ENCODE measurements at places on chromosomes 5 and 9.

GRCh38 chr9:135359764-135360163 lies 119.8 kb upstream of the PPP1R26 start:
- peaks cover 26% of the 10 kb centered on the region for H3K27me3 ChIP-seq
- H3K4me1 ChIP-seq = no peaks in the 10 kb centered on the region
- no peaks in the 10 kb centered on the region for H3K36me3 ChIP-seq
- DNase-seq = no peak
- H3K4me3 ChIP-seq = no peak overlapping the region

DNA sequence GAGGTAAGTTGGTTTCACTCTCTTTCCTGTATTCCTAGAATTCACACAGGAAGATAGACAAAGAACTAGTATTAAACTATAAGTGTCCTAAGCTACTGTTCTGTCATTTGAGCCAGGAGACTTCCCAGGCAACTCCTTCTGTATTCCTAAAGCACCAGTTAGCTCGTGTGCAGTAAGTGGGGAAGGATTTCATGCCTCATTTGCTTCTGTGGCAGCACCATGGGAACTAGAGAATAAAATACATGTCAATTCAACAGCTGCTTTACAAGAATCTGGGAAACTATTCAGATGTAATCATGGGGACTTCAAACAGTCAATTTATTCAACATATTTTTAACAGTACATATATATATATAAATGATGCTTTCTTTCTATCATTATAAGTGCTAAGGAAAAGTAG lies 762.3 kb downstream of the PRELID2 start:
- H3K27ac ChIP-seq = no peak overlapping the region
- no peaks in the 10 kb centered on the region for H3K36me3 ChIP-seq
- no peak overlapping the region for H3K4me3 ChIP-seq
- no peaks in the 10 kb centered on the region for H3K27me3 ChIP-seq
- H3K4me1 ChIP-seq = no peaks in the 10 kb centered on the region
- no peak for DNase-seq

- no peaks in the 10 kb centered on the region for H3K27me3 ChIP-seq
- no peaks in the 10 kb centered on the region for H3K4me1 ChIP-seq
- H3K4me3 ChIP-seq = peak overlapping the region; percentile 55
These were observed 438 bp downstream of the SOX30 start for GRCh38 chr5:157651623-157652376.

- H3K36me3 ChIP-seq = peaks cover 10% of the 10 kb centered on the region
- no peak overlapping the region for H3K4me3 ChIP-seq
- H3K27me3 ChIP-seq = no peaks in the 10 kb centered on the region
- H3K4me1 ChIP-seq = peaks cover 32% of the 10 kb centered on the region
- no peak for DNase-seq
These were observed 233.6 kb downstream of the SYK start for GRCh38 chr9:91034976-91035824.

GRCh38 chr5:176743136-176743861 lies 67.1 kb upstream of the UNC5A start:
- no peaks in the 10 kb centered on the region for H3K4me1 ChIP-seq
- H3K27ac ChIP-seq = no peak overlapping the region

DNA sequence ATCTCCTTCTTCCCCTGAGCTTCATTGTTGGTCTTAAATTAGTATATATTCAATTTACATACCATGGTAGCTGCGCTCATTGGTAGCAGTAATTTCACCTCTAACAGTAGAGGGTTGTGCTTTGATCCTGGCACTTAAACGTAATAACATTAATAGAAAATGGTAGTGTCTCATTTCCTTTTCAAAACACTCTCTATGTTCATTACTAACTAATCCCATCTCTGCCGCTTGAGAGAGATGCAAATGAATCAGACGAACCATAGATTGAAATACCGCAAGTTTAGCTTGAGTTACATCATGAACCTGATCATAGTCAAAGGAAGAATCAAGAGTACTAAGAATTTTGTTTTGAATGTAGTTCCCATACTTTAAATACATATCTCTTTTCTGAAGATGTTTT lies 2.2 kb downstream of the THBS4 start:
- H3K4me3 ChIP-seq = no peak overlapping the region
- H3K27ac ChIP-seq = no peak overlapping the region
- no peaks in the 10 kb centered on the region for H3K4me1 ChIP-seq
- no peaks in the 10 kb centered on the region for H3K36me3 ChIP-seq
- peaks cover 83% of the 10 kb centered on the region for H3K27me3 ChIP-seq

GRCh38 chr9:104903609-104904008 lies 24.3 kb downstream of the ABCA1 start:
- DNase-seq = no peak
- H3K4me1 ChIP-seq = no peaks in the 10 kb centered on the region
- no peak overlapping the region for H3K27ac ChIP-seq
- no peak overlapping the region for H3K4me3 ChIP-seq

GRCh38 chr5:159120446-159120845 lies 20.7 kb upstream of the EBF1 start:
- H3K4me1 ChIP-seq = peaks cover 13% of the 10 kb centered on the region
- no peak overlapping the region for H3K27ac ChIP-seq
- peaks cover 17% of the 10 kb centered on the region for H3K27me3 ChIP-seq
- no peaks in the 10 kb centered on the region for H3K36me3 ChIP-seq
- peak overlapping the region; percentile 11 for H3K4me3 ChIP-seq
- DNase-seq = no peak

DNA sequence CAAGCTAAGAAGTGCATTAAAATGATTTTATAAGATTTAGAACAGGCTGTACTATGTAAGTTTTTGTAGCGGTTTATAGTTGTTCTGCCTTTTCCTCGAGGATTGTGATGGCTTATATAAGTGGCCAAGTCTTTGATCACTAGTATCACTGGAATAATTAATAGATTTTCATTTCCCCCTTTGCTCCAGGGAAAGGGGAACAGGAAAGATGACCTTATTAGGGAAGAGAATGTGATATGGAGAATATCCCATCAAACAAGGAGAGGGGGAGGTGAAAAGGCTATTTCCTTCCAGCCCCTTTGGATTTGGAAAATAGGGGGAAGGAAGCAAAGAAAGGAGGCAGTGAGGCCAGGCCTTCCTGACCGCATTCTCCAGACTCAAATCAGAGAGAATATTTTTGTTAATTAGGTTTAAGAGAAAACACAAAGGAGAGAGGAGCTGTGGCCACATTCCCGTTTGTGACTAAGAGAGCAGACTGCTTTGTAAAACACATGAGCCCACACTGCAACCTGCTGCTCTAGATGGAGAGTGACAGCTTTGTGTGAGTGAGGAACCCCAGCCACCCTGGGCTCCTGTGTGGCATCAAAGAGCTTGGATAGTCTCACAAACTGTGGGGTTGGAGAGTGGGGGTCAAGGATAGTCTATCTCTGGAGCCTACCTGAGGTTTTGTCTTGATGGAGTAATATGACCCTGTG lies 359.5 kb downstream of the DTWD2 start:
- H3K4me1 ChIP-seq = no peaks in the 10 kb centered on the region
- DNase-seq = no peak
- no peaks in the 10 kb centered on the region for H3K27me3 ChIP-seq
- no peaks in the 10 kb centered on the region for H3K36me3 ChIP-seq
- no peak overlapping the region for H3K4me3 ChIP-seq
- H3K27ac ChIP-seq = no peak overlapping the region

GRCh38 chr9:86660146-86660943 lies 287.0 kb downstream of the GAS1 start:
- no peak overlapping the region for H3K4me3 ChIP-seq
- no peaks in the 10 kb centered on the region for H3K4me1 ChIP-seq
- H3K27ac ChIP-seq = no peak overlapping the region
- no peaks in the 10 kb centered on the region for H3K36me3 ChIP-seq

- no peak for DNase-seq
- no peak overlapping the region for H3K27ac ChIP-seq
- no peaks in the 10 kb centered on the region for H3K27me3 ChIP-seq
These were observed 79.9 kb downstream of the RGS3 start for GRCh38 chr9:113543296-113543981.

GRCh38 chr5:68253624-68254585 lies 38.3 kb downstream of the PIK3R1 start:
- peaks cover 17% of the 10 kb centered on the region for H3K36me3 ChIP-seq
- H3K27ac ChIP-seq = no peak overlapping the region

- H3K27me3 ChIP-seq = no peaks in the 10 kb centered on the region
- no peak for DNase-seq
- H3K36me3 ChIP-seq = no peaks in the 10 kb centered on the region
- no peak overlapping the region for H3K4me3 ChIP-seq
These were observed 7.2 kb upstream of the HOMER1 start for GRCh38 chr5:79521156-79521555.

DNA sequence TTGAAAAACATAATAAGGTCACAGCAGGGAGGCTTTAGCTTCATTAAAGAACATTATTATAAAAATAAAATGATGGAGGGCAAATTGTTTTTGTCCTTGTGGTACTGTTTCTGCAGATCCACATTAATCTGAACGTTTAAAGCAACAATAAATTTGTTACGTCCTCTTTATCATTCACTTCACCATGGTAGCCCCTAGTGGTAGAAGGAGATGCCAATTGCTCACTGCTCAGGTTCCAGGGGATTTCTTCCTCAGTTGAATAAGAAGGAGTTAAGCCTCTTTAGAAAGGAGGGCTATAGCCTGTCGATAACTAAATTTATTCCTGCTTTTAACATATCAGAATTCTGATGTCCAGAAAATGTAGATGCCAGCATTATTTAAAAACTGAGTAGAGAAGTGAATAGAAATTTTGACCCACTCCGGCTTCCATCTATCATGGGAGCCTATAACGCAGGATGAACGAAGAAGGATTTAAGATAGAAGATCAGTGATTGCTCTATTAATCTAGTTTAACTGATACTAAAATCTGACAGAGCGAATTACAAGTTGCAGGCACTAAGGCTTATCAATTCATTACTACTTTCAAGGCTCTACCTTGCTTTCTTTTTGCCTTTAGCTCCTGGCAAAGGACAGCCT lies 692.3 kb downstream of the PTPRD start:
- no peak for DNase-seq
- H3K27ac ChIP-seq = no peak overlapping the region
- no peaks in the 10 kb centered on the region for H3K27me3 ChIP-seq
- no peaks in the 10 kb centered on the region for H3K36me3 ChIP-seq

- H3K4me3 ChIP-seq = no peak overlapping the region
- H3K36me3 ChIP-seq = no peaks in the 10 kb centered on the region
- peaks cover 12% of the 10 kb centered on the region for H3K27me3 ChIP-seq
- H3K4me1 ChIP-seq = peaks cover 8% of the 10 kb centered on the region
- H3K27ac ChIP-seq = no peak overlapping the region
These were observed 300.7 kb downstream of the MLLT3 start for GRCh38 chr9:20321423-20322082.

DNA sequence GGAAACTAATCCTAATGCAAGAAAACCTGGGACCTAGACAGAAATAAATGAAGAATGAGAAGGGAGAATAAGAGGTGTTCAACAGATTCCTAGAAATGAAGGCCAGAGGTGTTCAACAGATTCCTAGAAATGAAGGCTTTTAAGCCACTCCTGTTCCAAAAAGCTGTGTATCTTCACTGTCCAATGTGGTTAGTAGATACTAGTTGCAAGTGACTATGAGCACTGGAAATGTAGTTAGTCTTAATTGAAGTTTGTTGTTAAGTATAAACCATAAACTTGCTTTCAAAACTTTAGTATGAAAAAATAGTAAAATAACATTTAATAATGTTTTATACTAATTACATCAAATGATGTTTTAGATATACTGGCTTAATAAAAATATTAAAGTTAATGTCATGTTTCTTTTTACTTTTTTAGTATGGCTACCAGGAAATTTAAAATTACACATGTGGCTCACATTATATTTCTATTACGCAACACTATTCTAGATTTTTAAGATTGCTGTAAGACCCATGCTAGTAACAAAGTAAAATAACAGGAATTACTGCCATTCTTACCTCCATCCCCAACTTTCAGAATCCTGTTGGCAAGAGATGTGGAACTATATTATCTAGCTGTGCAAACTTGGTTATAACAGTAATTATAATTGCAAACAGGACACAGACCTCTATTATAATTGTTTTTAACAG lies 57.5 kb downstream of the RICTOR start:
- peaks cover 15% of the 10 kb centered on the region for H3K4me1 ChIP-seq
- no peak overlapping the region for H3K27ac ChIP-seq
- no peak overlapping the region for H3K4me3 ChIP-seq
- no peak for DNase-seq
- H3K36me3 ChIP-seq = peaks cover 12% of the 10 kb centered on the region
- H3K27me3 ChIP-seq = no peaks in the 10 kb centered on the region

- no peaks in the 10 kb centered on the region for H3K27me3 ChIP-seq
- DNase-seq = no peak
- no peaks in the 10 kb centered on the region for H3K4me1 ChIP-seq
- H3K36me3 ChIP-seq = peaks cover 11% of the 10 kb centered on the region
These were observed 44.2 kb downstream of the PWWP2A start for GRCh38 chr5:160075073-160075472.

DNA sequence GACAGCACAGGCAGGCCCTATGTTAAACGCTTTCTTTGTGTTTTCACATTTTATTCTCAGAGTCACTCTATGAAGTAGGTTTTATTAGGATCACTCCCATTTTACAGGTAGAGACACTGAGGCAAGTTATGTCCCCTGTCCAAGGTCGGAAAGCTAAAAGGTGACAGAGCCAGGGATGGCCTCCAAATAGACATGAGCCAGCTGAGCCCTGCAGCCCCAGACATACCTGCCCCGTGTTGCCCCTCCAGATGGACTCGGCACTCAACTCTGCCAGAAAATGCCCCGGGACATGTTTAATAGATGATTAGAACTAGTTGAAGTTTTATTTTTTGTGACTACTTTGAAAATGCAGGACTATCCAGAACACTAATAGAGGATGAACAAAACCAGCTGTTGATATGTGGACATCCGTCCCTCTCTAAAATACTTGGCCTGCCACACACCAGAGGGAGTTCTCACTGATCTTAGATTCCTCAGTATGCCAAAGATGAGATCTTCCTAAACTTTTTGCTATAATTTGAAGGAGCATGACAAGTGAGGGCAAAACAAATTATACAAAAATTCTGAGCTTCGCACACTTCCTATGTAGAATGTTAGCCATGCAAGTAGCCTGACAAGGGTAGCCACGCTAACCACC lies 258.6 kb upstream of the ADAMTS16 start:
- H3K27ac ChIP-seq = no peak overlapping the region
- no peak for DNase-seq
- no peaks in the 10 kb centered on the region for H3K36me3 ChIP-seq
- no peaks in the 10 kb centered on the region for H3K4me1 ChIP-seq

DNA sequence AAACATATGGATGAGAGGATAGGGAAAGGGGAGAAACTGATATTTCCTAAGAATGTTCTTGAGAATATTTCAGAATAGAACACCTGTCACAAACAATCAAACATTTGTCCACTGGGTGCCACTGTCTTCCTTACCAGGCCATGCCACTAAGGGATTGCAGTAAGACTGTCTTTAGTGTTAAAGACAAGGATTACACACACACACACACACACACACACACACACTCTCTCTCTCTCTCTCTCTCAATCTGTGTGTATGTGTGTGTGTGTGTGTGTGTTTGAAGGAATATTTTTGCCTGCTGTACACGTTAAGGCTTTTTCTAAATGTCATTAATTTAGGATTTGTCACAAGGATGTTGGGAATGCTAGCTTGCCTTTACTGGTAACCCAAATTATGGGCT lies 54.4 kb downstream of the CCDC192 start:
- DNase-seq = peak; percentile 77
- H3K27me3 ChIP-seq = no peaks in the 10 kb centered on the region
- no peaks in the 10 kb centered on the region for H3K36me3 ChIP-seq
- H3K4me1 ChIP-seq = peaks cover 42% of the 10 kb centered on the region
- no peak overlapping the region for H3K4me3 ChIP-seq

GRCh38 chr9:16266648-16267276 lies 603.7 kb downstream of the BNC2 start:
- H3K36me3 ChIP-seq = no peaks in the 10 kb centered on the region
- no peak overlapping the region for H3K27ac ChIP-seq
- no peaks in the 10 kb centered on the region for H3K27me3 ChIP-seq
- H3K4me1 ChIP-seq = no peaks in the 10 kb centered on the region
